ENCODE measurements at places on chromosomes 7 and 10.

DNA sequence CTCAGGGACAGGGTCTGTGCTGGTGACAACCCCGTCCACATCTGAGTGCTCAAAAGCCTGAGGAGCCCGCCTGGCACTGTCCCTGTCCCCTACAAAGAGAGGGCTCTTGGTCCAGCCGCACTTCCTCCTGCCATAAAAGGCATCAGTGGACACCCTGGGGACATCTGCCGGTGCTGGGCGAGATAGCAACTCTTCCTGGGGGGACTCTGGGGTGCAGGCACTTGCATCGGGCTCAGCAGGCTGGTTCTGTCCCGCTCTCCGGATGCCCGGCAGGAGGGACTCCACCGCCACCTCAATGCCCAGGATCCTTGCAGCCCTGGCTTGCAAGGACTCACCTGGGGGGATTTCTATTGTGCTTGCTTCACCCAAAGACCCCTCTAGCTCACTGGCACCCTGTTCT is 32.8 kb downstream of the JCAD start:
- no peak for DNase-seq

DNA sequence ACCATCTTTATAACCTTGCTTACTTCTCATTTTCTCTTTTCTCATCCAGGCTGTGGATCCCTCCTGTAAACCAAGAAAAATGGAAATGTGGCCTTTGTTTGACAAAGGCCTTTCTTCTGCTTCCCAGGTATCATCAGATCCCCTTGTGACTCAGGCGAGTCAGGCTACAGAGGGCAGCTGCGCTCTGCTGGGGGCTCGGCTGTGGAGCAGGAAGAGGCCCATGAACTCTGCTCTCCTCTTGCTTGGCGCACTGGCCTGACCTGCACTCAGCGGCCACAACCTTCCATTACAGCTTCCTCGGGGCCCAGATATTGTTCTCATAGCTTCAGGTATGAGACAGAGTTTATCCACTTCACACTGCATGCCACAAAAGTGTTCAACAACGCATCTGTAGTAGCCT is 457.6 kb upstream of the COBL start:
- DNase-seq = no peak

GRCh38 chr10:50275650-50276235 is 24.4 kb upstream of the ASAH2 start:
- peak; percentile 5 for DNase-seq

DNA sequence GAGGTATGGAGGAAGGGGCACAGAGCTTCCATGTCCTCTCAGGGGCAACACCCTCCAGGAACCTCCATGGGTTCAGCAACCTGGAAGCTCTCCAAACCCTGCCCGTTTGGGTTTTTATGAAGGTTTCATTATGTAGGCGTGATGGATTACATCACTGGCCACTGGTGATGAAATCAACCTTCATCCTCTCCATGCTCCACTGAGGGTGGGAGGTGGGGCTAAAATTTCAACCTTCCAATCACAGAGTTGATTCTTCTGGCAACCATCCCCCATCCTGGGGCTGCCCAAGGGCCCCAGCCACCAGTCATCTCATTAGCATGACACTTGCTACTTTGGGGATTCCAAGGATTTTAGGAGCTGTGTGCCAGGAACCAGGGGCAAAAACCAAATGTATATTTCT is 90.1 kb downstream of the TEX36 start:
- DNase-seq = no peak

GRCh38 chr10:71457908-71458307 is 61.2 kb downstream of the CDH23 start:
- no peak for DNase-seq

GRCh38 chr10:114955984-114956383 is 18.0 kb downstream of the TRUB1 start:
- no peak for DNase-seq

DNA sequence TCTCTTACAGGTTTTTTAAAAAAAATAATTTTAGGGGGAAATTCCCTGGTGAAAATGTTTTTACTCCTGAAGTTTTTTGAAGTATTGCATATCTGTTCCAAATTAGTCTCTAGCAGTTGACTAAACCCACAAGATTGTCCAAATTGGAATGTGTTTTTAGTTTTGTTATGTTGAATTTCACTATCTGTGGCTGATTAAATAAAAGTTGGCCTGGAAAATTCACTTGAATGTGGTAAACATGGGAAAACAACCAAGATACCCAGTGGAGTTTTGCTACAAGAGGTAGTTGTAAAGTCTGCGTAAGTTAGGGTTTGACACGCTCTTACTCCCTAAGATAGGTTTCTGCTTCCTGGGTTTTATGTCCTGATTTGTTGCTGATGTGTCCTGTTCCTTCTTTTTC is 3.3 kb downstream of the TSGA13 start:
- DNase-seq = no peak

- no peak for DNase-seq
Observed at GRCh38 chr10:117483056-117483590, 59.4 kb upstream of the EMX2 start.

DNA sequence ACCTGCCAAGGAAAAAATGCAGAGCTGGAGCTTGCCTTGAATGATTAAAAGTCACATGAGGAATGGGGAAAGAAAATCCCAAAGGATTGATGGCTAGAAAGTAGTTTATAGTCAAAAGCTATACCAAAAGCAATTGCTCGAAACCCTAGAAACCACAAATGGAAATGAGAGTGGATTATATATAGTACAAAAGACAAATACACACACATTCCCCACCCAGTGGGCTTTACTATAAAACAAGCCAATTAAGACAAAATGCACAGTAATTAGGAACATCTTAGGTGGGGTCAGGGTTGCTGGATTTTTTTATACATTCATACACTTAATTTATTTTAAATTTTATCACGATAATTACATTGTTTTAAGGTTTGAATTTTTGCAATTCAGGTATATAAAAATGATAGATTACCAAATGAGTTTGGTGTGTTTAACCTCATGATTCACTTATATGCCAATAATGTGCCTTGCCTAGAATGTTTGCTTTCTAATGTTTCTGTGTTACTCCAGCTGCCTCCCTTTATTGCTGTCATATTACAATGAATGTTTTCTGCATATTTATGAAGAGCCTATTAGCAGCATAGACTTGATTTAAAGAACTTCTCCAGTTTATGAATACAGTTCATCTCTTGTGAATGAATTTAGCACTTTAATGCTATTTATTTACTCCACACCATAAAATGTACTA is 421.3 kb downstream of the EXOC4 start:
- no peak for DNase-seq

- DNase-seq = no peak
Observed at GRCh38 chr10:118596426-118597124, 1.1 kb upstream of the PRLHR start.

DNA sequence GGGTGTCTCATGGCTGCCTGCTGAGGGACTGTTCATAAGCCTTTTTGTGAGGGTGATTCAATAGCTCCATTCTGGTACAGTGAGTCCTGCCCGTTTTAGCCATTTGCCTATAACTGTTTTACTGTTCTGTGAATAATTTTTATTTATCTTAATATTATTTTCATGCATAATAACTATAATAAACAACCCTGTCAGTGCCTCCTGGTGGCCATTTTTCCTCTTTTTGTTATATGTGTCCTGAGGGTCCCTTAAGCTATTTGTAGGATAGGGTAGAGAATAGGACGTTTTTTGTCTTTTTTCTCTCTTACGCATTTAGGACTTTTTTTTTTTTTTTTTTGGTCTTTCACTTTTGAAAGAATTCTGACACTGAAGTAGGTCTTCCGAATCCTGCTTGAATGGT is 2.9 kb downstream of the C1QL3 start:
- DNase-seq = no peak

DNA sequence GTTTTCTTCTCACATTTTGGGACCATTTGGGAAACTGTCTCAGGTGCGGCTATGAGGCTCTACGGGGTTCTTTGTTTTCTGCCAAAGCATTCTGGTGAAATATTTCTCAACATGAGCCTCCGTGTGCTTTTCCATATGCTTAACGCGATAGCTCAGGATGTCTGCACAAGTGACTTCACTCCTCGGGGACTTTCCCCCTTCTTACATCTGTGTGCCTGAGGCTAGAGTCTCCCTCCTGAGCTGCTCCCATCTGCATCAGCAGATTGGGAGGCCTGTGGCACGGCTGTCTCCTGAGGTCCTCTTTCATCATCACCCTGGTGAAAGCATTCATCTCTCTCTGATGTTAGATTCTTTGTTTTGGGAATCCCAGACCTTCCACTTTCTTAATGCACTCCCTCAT is 1190.9 kb downstream of the TYW1 start:
- DNase-seq = no peak

DNA sequence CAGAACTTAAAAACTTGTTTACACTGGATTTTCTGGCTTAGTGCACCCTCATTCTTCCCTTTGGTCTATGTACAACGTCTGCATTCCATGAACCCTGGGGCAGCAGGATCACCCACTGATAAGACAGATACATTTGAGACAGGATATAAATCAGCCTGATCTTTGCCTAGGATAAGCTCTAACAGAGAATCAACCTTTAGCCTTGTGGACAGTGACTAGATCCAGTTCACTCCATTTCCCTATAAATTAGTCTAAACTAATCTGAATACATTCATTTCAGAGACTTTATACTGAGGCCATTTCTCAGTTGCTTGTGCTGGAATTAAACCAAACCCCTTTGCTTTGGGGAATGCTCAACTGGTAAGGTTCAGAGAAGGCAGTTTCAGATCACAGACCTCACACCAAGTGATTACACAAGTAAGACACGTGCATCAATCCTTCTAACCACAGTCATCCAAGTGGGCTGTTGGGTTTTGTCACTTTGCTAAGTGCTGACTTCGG is 639.8 kb upstream of the FZD8 start:
- no peak for DNase-seq

DNA sequence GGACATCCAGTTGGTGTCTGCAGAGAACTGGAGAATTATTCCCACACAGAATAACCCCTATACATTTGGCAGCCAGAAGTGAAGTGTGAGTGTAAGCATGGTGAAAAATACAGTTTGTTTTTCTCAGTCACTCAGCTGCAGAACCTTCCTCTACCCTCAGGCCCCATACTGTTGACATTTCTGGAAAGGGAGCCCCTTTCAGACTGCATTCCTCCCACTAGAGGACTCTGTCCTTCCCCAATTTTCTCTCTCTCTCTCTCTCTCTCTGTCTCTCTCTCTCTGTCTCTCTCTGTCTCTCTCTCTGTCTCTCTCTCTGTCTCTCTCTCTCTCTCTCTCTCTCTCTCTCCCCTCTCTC is 86.8 kb upstream of the STEAP1B start:
- DNase-seq = no peak

DNA sequence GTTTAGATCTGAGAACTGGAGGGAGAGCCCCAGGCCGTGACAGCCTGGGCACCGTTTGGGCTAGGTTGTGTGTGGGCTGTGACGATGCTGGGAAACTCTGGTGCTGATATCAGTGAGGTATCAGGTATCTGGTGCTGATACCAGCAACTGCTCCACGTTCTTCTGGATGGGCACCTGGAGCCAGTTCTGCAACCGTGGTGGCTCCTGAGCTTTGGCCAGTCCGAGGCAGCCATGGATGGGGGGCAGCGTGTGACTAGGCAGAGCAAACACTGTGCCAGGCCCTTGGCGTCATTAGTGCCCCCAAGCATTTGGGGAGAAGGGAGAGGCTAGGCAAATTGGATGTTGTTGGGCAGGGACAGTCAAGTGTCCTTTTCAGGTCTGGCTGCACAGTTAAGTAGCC is 57.9 kb downstream of the ZNF467 start:
- DNase-seq = no peak

- no peak for DNase-seq
Observed at GRCh38 chr10:132737390-132738048, 48.4 kb downstream of the NKX6-2 start.

DNA sequence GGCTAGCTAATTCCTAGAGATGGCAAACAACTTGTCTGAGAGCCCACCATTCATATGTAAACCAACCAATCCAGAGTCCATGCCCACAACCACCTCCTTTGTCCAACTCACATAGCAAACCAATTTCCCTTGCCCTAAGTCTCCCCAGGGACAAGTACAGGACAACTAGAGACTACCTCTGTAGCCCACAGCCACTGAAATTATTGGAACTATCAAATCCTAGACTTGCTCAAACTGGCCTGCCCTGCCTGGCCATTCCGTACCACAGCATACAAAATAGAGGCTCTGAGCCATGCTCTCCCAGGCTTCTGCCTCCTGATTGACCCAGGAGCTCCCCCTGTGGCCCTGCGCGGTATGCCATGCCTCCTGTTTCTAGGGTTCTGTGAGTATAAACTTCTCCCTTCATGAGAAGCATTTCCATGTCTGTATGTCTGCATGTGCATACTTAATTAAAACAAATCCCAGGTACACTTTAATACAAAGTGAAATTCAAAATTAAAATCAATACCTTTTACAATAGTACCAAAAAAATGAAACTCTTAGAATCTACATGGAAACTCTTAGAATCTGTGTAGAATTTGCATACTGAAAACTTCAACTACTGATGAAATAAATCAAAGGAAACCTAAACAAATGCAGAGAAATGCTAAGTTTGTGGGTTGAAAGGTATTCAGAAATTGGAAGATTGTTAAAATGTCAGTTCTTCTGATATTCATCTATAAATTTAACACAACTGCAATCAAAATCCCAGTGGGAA is 4.0 kb upstream of the HECW1 start:
- DNase-seq = peak; percentile 7

GRCh38 chr10:4434516-4435071 is 391.4 kb upstream of the AKR1E2 start:
- no peak for DNase-seq

DNA sequence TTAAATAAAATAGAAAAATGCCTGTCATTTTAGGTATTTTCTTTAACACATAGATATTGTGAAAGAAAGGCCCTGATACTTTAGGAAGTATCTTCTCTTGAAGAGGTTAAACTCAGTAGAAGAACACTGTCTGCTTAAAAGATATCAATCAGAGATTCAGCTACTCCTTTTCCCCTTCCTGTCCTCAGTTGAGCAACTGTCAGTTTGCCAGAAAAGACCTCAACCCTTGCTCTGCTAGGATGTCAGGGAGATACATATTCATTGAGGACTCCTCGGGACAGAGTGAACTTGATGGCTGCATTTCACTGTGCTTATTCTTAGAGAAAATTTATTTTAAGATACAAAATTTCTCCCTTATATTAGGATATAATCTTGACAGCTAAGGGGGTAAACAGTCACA is 173.6 kb upstream of the CACNA2D1 start:
- no peak for DNase-seq
